ACHN (cell line): ENCODE measurements at places on chromosomes 1 and 21.

GRCh38 chr1:175591083-175591743 lies 152.2 kb downstream of the TNR start:
- DNase-seq: no peak

DNA sequence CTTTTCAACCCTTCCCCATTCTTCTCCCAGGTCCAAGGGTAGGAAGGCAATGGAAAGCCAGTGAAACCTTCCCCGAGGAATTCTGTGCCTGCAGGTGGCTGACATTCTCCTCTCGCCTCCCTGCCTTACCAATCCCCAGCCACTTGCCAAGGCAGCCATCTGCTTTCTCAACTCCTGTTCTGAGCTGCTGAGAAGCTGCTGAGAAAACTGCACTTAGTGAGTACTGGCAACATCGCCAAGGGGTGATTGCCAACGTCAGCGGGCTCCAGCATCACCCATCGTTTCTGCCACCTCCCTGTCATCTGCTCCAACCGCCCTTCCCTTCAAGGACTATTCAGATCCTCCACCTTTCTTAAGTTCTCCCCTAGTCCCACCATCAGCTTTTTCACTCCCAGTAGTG lies 106.0 kb downstream of the PTPRU start:
- DNase-seq: no peak

GRCh38 chr1:197198911-197199310 lies 52.4 kb upstream of the ASPM start:
- no peak for DNase-seq

- DNase-seq: no peak
Measured at GRCh38 chr1:232291261-232291660, 338.7 kb downstream of the SIPA1L2 start.

GRCh38 chr1:112513112-112513870 lies 4.5 kb downstream of the WNT2B start:
- no peak for DNase-seq
